LHCN-M2 (cell line): ENCODE measurements at places on chromosomes 3 and 15. TPM values are rescaled to one million over a fixed set of nuclear protein-coding genes. Genes with fewer than 3 reads are reported as not detected.

GRCh38 chr3:150421799-150422548 is 13.9 kb downstream of the TSC22D2 start:
- DNase-seq = no peak

DNA sequence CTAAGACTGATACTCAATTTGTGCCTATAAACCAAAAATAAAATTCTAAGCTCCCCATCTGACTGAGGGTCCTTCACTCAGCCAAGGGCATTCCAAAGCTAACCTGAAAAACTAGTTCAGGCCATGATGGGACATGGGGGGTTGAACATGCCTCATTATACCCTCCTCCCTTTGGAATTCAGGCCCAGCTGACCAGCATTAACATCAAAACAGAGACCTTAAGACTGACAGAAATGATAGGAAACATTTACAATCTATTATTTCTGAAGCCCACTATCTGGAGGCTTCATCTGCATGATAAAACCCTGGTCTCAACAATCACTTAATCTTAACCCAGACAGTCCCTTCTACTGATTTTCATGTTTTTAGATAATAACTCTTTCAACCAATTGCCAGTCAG is 140.4 kb downstream of the ANO10 start:
- DNase-seq = no peak

DNA sequence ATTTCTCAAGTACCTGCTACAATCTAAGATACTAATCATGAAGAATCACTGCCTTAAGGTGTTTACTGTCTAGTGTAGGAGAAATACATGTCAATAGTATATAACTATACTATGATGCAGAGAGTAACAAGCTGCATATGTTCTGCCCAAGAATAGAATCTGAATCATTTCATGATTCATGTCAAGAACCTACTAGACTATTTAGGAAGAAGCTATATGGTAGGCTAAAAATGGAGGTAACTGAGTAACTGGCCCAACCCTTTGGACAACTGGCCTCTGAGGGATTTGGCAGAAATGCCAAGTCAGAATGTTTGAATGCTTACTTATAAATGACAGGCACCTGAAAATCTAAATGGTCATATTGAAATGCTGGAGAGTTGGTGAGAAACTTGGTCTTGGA is 59.9 kb upstream of the DGKG start:
- DNase-seq = no peak

GRCh38 chr15:81507831-81508230 is 133.8 kb upstream of the TMC3 start:
- DNase-seq = no peak

DNA sequence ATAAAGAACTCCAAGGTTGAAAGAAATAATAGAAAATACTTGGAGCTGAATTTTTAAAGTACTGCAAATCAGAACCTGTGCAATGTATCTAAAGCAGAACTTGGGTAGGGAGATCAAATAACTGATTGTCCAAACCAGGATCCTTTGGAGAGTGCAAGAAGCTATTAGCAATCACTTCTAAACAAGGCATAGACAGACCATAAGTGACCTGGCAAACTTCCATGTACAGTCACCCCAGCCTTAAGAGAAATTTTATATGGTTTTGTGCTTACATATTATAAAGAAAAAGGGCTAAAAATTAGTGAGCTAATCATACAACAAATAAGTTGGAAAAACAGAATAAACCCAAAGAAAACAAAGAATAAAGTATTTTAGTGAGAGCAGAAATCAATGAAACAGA is 35.2 kb downstream of the ETV5 start:
- DNase-seq = peak; percentile 17

Gene PATL2
- total RNA-seq = 0.19 and 0.57 TPM in 2 replicates

Gene ERICH6
- total RNA-seq = 0.11 and 0.38 TPM in 2 replicates
